Esophagus squamous epithelium (tissue), 5 donors: ENCODE measurements at places on chromosomes 4 and X.

- DNase-seq = no peak
- H3K27ac ChIP-seq = no peak overlapping the region
- H3K4me3 ChIP-seq = no peak overlapping the region
- no peaks in the 10 kb centered on the region for H3K27me3 ChIP-seq
These were observed 415.2 kb upstream of the MAGEB16 start for GRCh38 chrX:35382966-35383365.

- H3K27ac ChIP-seq = no peak overlapping the region
These were observed 20.5 kb upstream of the HOPX start for GRCh38 chr4:56701644-56702043.

- H3K27me3 ChIP-seq = no peaks in the 10 kb centered on the region
- peaks cover 6% of the 10 kb centered on the region for H3K4me1 ChIP-seq
- no peak within 1 kb of the TSS for H3K27ac ChIP-seq
- H3K36me3 ChIP-seq = no peaks in the 10 kb centered on the region
These were observed at the start of gene GALNTL6 for GRCh38 chr4:171812665-171813525. Gene GALNTL6 (plus strand): TSS chr4:171813404.

- no peak for DNase-seq
- H3K27ac ChIP-seq = no peak overlapping the region
- no peaks in the 10 kb centered on the region for H3K27me3 ChIP-seq
- peaks cover 8% of the 10 kb centered on the region for H3K36me3 ChIP-seq
- no peak overlapping the region for H3K4me3 ChIP-seq
- H3K4me1 ChIP-seq = no peaks in the 10 kb centered on the region
These were observed 29.2 kb downstream of the NKX1-1 start for GRCh38 chr4:1376841-1377605.

DNA sequence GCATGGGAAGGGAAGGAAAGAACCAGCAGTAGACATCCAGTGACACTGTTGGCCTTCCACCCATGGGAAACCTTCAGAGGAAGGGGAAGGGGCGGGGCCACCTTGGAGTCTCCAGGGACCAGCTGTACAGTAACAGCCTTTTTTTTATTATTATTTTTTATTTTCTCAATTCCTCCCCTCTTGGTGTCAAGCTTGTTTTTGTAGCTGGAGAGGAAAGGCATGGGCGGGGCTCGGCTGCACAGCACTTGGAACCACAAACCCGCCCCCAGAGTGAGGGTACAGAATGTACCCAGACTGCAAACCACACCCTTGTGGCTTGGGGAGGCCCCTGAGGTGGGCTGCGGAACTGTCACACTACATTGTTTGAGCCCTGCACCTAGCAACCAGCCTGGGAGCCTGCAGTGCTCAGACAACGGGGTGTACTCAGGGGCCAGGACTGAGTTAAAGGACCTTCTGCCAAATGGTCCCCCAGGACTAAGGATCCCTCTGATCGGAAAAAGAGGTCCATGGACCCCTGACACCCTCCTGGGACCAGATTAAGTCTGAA, 45.7 kb downstream of the PRPS1 start:
- H3K27ac ChIP-seq = peak overlapping the region; percentile 91
- H3K4me1 ChIP-seq = no peaks in the 10 kb centered on the region
- DNase-seq = peak; percentile 86
- peak overlapping the region; percentile 70 for H3K4me3 ChIP-seq

DNA sequence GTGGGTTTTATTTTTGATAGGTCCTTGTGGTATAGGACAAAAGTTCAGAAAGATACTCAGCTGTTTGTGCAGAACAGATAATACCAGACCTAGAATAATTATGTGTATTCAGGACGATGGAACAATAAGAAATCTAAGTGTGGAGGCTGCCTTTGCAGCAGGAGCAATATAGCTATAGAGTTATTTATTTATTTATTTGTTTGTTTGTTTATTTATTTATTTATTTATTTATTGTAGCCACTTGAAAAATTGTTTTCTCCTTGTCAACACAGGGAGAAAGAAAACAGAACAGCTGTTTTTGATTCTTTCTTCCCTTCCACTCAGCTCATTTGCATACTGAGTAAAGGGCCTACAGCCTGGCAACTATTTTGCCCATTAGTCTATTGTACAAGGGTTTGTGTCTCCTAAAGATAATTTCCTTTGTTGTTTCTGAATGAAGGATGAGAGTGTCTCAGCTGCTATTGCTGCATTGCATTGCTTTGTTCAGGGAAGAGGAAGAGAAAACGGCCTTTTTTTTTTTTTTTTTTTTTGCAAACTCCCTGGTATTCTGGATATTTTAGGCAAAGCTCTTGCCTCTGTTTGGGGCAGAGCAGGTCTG, 56.0 kb upstream of the ESX1 start:
- no peaks in the 10 kb centered on the region for H3K36me3 ChIP-seq
- H3K27ac ChIP-seq = no peak overlapping the region
- H3K4me1 ChIP-seq = no peaks in the 10 kb centered on the region
- H3K27me3 ChIP-seq = no peaks in the 10 kb centered on the region
- DNase-seq = no peak
- no peak overlapping the region for H3K4me3 ChIP-seq

- peaks cover 31% of the 10 kb centered on the region for H3K4me1 ChIP-seq
- H3K27ac ChIP-seq = no peak overlapping the region
- H3K27me3 ChIP-seq = no peaks in the 10 kb centered on the region
- DNase-seq = no peak
These were observed 3.7 kb upstream of the SRP72 start for GRCh38 chr4:56463711-56464110.

GRCh38 chr4:169657470-169658107, 37.2 kb downstream of the CLCN3 start:
- no peaks in the 10 kb centered on the region for H3K36me3 ChIP-seq
- H3K4me3 ChIP-seq = no peak overlapping the region
- peaks cover 50% of the 10 kb centered on the region for H3K4me1 ChIP-seq
- H3K27ac ChIP-seq = peak overlapping the region; percentile 47
